Fibroblast of lung (primary cell): ENCODE measurements at places on chromosomes 16 and 17. TPM values are rescaled to one million over a fixed set of nuclear protein-coding genes. Genes with fewer than 3 reads are reported as not detected.

GRCh38 chr16:19883296-19883965 is 1.2 kb downstream of the GPRC5B start:
- peak; percentile 25 for DNase-seq

DNA sequence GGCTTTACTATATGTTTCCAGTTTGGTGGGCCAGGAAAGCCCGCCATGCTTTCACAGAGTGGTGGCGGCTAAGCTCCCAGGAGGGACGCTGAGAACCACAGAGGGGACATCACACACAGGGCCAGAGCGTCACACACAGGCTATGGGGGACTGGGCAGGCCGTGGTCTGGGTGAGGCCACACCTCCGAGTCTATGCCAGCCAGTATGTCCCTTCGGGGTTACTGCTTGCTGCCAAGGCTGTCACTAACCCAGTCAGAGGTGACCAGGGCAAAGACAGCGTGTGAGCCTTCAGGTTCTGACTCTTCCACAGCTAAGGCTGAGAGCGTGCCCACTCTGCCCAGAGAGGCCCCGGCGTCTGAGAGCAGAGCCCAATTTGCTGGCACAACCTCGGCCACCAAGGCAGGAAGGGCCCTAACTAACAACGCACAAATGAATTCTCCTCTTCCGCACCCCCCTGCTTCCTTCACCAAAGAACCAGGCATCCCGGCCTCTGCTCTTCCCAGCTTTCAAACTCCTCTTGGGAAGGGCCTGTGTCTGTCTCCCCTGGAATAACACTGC is 2.9 kb downstream of the PLD6 start:
- no peak for DNase-seq

DNA sequence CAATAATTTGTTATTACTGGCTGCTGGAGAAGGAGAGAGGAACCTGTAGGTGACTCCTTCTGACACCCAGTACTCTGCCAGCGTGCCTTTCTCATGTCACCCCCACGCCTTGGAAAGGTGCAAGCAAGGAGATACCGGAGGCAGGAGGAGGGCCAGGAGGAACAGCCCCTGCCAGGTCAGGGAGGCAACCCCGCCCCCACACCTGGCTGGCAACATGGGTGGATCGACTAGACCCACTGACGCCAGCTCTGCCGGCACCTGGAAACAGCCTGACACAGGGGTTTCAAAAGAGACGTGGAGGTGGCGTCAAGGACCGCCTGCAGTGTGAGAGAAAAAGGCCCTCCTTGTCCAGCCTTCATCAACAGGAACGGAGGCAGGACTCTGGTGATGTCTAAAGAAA is 62.3 kb downstream of the CYB5B start:
- no peak for DNase-seq

DNA sequence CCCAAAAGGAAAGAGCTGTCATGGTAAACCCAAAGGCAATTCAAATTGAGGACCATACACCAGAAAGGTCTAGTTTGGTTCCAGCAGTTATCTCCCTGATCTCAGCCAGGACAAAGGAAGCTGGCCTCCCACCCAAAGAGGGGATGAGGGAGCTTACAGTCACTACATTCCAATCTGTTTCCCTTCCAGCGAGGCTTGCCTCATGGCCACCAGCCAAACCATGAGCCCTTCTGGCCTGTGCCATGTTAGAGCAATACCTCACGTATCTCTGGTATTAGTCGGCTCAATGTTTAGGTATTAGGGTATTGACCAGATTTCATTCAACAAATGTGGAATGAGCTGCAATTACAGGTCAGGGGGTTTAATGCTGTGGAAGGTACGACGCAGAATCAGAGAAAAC is 8.4 kb downstream of the NDUFAB1 start:
- DNase-seq: peak; percentile 97

GRCh38 chr16:27287887-27288286 is 19.3 kb upstream of the NSMCE1 start:
- DNase-seq: no peak

GRCh38 chr16:48206594-48207242 is 37.4 kb upstream of the LONP2 start:
- DNase-seq: no peak

DNA sequence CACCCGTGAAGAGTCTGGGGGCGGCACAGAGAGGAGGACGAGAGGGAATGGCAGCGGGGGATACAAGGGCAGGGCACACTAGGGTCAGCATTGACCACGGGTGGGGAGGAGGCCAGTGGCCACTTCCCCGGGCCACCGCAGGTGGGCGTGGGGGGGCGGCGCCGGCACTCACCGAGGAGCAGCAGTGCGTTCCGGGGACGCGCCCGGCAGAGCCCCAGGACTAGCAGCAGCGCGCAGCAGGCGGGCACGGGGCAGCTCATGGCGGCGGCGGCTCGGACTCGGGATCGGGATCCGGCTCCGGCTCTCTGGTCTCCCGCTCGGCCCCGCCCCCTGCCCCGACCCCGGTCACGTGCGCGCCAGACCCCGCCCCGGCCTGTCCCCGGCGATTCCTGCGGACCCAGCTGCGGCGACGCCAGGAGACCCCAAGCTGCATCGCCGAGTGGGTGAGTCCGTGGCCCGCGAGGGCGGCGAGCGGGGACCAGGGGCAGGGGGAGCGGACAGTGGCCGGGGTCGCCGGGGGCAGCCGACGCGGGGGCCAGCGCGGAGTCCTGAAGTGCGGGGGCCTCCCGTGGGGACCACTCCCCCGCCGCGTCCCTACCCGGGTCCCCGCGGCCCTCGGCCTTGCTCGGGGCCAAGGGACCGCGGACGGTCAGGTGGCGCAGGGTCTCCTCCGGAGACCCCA is at the start of the genes SGSH and SLC26A11:
Gene SGSH, minus strand, starts transcription at position 280 of the 682 bp plus-strand sequence. Its CDS starts 20 bp downstream, at position 260.
Gene SLC26A11, plus strand, starts transcription at position 374 of the 682 bp plus-strand sequence. CDS start 1,134 bp downstream, outside the sequence.
- DNase-seq: peak; percentile 41

- no peak for DNase-seq
Observed at GRCh38 chr17:58377661-58378060, 25.7 kb upstream of the SUPT4H1 start.

Gene VMO1
- 0.33 and 1.5 TPM in 2 replicates for total RNA-seq

Gene TBC1D16
- total RNA-seq: 26.2 and 30.4 TPM in 2 replicates

Gene KRTAP4-3
- total RNA-seq: not detected in 2 replicates

Gene OTOP2
- not detected in 2 replicates for total RNA-seq

Gene CHST4
- not detected in 2 replicates for total RNA-seq

Gene FAM171A2
- 5.0 and 6.4 TPM in 2 replicates for total RNA-seq
